Neural progenitor cell (in vitro differentiated cells): ENCODE measurements at places on chromosomes 11 and 22. TPM values are rescaled to one million over a fixed set of nuclear protein-coding genes. Genes with fewer than 3 reads are reported as not detected.

Gene SPA17
- total RNA-seq = 53.3 and 67.2 TPM in 2 replicates

Gene THY1
- total RNA-seq = 49.2 and 93.9 TPM in 2 replicates

Gene CHADL
- 0.56 TPM in 1 of 2 replicates, not detected in the other for total RNA-seq

Gene OR5P2
- total RNA-seq = not detected in 2 replicates

Gene FKBP2
- total RNA-seq = 5.3 and 25.1 TPM in 2 replicates

Gene REXO2
- 51.6 and 82.0 TPM in 2 replicates for total RNA-seq

Gene SLC22A12
- not detected in 2 replicates for total RNA-seq

Gene CLDN5
- total RNA-seq = 0.69 and 4.1 TPM in 2 replicates

Gene SAA2
- not detected in 2 replicates for total RNA-seq

Gene RBM4B
- total RNA-seq = 30.2 and 40.6 TPM in 2 replicates

Gene SCN2B
- total RNA-seq = 0.15 and 0.37 TPM in 2 replicates

Gene TRPM5
- 0.34 TPM in 1 of 2 replicates, not detected in the other for total RNA-seq

Gene PLEKHA7
- 20.3 and 24.0 TPM in 2 replicates for total RNA-seq

Gene PRR5
- total RNA-seq = 4.0 and 18.6 TPM in 2 replicates

Gene GPHA2
- 1.5 TPM in 1 of 2 replicates, not detected in the other for total RNA-seq

Gene TIGD3
- 2.5 and 4.3 TPM in 2 replicates for total RNA-seq

Gene APOBEC3G
- total RNA-seq = 0.30 and 0.90 TPM in 2 replicates

Gene APOA5
- total RNA-seq = 0.25 TPM in 1 of 2 replicates, not detected in the other

Gene OR8D1
- total RNA-seq = not detected in 2 replicates

Gene USP2
- total RNA-seq = 2.1 and 2.6 TPM in 2 replicates

Gene VPREB1
- not detected in 2 replicates for total RNA-seq

Gene SOX6
- total RNA-seq = 7.6 and 8.3 TPM in 2 replicates

Gene SLC17A6
- not detected in 2 replicates for total RNA-seq

Gene LMO1
- 2.9 and 6.2 TPM in 2 replicates for total RNA-seq

Gene OR51B2
- 0.40 TPM in 1 of 2 replicates, not detected in the other for total RNA-seq

Gene FOXRED1
- total RNA-seq = 25.8 and 50.5 TPM in 2 replicates

Gene OVOL1
- total RNA-seq = 0.12 TPM in 1 of 2 replicates, not detected in the other

Gene INPP5J
- total RNA-seq = 1.5 and 3.7 TPM in 2 replicates

Gene SCGB2A2
- not detected in 2 replicates for total RNA-seq

Gene MS4A15
- 0.09 TPM in 1 of 2 replicates, not detected in the other for total RNA-seq

Gene PLAAT4
- total RNA-seq = not detected in 2 replicates

Gene RAB39A
- total RNA-seq = 8.9 and 13.2 TPM in 2 replicates

Gene CD248
- 0.62 and 0.99 TPM in 2 replicates for total RNA-seq

Gene CHST1
- total RNA-seq = 0.53 TPM in 1 of 2 replicates, not detected in the other

Gene CECR2
- 67.8 and 72.8 TPM in 2 replicates for total RNA-seq

Gene ABCG4
- 0.24 and 0.65 TPM in 2 replicates for total RNA-seq

Gene TRIM6
- 7.1 and 7.4 TPM in 2 replicates for total RNA-seq

Gene ARHGAP8
- total RNA-seq = 3.0 and 8.9 TPM in 2 replicates

Gene TEX12
- total RNA-seq = 0.15 and 0.51 TPM in 2 replicates

Gene C11orf86
- total RNA-seq = not detected in 2 replicates

Gene ZBTB16
- 17.7 and 29.7 TPM in 2 replicates for total RNA-seq

Gene PSMD13
- total RNA-seq = 90.6 and 106 TPM in 2 replicates

Gene MN1
- 13.3 and 27.2 TPM in 2 replicates for total RNA-seq

Gene JAML
- 0.09 TPM in 1 of 2 replicates, not detected in the other for total RNA-seq

Gene OR2AG2
- 0.25 and 0.36 TPM in 2 replicates for total RNA-seq

Gene APOBEC3H
- 0.87 and 1.4 TPM in 2 replicates for total RNA-seq

Gene BEST1
- total RNA-seq = 0.15 TPM in 1 of 2 replicates, not detected in the other

Gene LYVE1
- total RNA-seq = 0.51 TPM in 1 of 2 replicates, not detected in the other

Gene HTR3B
- total RNA-seq = not detected in 2 replicates

Gene OR10A4
- not detected in 2 replicates for total RNA-seq

Gene TRIM66
- total RNA-seq = 0.95 and 3.6 TPM in 2 replicates

Gene SUSD2
- total RNA-seq = 0.02 and 0.25 TPM in 2 replicates

Gene NLRP14
- 1.3 and 1.8 TPM in 2 replicates for total RNA-seq

Gene LDLRAD3
- total RNA-seq = 35.6 and 46.6 TPM in 2 replicates

Gene DLG2
- total RNA-seq = 7.5 and 8.1 TPM in 2 replicates

Gene MPZL2
- 1.9 and 2.3 TPM in 2 replicates for total RNA-seq

Gene RAB38
- total RNA-seq = 8.1 and 10.1 TPM in 2 replicates
